Lung (tissue), 17 donors: ENCODE measurements at places on chromosomes 1 and 21. TPM values are rescaled to one million over a fixed set of nuclear protein-coding genes. Genes with fewer than 3 reads are reported as not detected.

DNA sequence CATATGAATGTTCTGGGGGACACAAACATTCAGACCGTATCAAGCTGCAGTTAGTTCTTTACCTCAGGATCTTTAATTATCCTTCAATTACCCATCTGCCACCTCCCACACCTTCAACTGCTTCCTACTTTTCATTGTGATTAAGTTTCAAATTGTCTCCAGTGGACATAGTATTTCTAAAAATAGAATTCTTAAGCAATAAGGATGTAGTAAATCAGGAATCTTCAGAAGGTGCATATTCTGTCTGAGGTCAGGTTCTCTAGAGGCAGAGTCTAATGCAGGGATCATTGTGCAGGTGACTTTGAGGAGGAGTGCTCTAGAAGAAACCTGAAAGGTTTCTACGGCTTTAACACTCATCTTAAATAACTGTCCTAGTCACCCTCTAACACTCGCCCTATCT is 102.6 kb upstream of the PPP2R5A start:
- H3K4me3 ChIP-seq: no peak overlapping the region
- no peak overlapping the region for H3K27ac ChIP-seq
- no peaks in the 10 kb centered on the region for H3K36me3 ChIP-seq
- peaks cover 7% of the 10 kb centered on the region for H3K4me1 ChIP-seq
- DNase-seq: no peak

DNA sequence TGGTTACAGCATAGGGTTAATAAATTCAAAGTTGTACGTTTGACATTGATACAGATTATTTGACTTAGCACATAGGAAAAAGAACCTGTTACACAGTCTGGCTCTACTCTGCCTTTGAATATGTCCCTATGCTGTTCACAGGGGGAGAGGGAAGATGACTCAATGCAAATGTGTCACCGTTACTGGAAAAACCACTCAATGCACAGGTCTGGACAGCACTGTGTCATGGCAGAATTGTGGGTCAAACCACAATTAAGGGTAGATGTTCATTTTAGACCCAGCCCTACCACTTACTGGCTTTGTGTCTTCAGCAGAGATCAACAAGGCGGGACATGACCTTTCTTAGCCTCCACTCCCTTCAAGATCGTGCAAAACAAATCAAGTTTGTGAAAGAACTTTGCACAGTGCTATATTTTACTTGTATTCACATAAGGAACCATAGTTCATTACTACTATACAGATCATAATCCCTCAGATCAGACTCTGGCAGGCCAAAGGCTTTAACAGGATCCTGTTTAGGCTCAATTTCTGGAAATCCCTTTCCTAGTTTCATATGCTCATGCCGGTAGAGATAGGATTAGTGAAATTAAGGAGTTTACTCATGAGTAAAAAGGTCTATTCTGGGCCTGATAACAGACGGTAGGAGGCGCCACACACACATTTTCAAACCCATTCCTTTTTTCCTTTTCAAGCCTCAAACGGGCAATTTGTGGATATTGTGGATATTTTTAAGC is 22.1 kb downstream of the EIF2D start:
- peaks cover 18% of the 10 kb centered on the region for H3K4me1 ChIP-seq
- H3K36me3 ChIP-seq: peaks cover 21% of the 10 kb centered on the region
- no peak for DNase-seq
- no peak overlapping the region for H3K4me3 ChIP-seq

DNA sequence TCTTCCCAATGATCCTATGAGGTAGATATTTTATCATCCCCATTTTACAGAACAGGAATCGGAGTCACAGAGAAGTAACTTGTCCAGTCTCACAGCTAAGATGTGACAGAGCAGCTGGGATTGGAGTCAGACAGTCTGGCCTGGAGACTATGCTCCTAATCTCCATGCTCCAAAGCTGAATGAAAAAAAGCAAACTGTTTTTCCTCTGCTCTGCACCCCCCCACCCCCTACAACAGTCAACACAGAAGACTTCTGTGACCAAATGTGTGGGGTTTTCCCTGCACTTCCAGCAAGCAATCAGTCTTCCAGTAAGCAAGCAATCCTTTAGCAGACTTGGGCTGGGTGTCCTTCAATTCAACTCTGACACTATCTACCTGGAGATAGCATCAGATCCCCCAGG is 33.2 kb downstream of the KIRREL1 start:
- no peaks in the 10 kb centered on the region for H3K36me3 ChIP-seq
- DNase-seq: no peak
- no peaks in the 10 kb centered on the region for H3K27me3 ChIP-seq
- peaks cover 15% of the 10 kb centered on the region for H3K4me1 ChIP-seq

DNA sequence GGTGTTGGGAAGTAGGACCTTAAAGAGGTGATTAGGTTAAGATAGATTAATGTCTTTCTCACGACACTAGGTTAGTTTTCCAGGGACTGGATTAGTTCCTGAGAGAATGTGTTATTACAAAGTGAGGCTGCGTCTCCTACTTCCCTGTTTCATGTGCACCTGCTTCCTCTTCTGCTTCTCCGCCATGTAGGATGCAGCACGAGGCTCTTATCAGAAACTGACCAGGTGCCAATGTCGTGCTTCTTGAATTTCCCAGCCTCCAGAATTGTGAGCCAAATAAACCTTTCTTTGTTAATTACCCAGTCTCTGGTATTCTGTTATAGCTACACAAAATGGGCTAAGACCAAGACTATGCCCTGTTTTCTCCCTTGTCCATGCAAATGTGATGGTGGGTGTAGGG is 152.2 kb upstream of the LMO4 start:
- H3K4me3 ChIP-seq: no peak overlapping the region
- DNase-seq: no peak
- H3K27me3 ChIP-seq: no peaks in the 10 kb centered on the region
- H3K4me1 ChIP-seq: peaks cover 13% of the 10 kb centered on the region
- no peak overlapping the region for H3K27ac ChIP-seq

DNA sequence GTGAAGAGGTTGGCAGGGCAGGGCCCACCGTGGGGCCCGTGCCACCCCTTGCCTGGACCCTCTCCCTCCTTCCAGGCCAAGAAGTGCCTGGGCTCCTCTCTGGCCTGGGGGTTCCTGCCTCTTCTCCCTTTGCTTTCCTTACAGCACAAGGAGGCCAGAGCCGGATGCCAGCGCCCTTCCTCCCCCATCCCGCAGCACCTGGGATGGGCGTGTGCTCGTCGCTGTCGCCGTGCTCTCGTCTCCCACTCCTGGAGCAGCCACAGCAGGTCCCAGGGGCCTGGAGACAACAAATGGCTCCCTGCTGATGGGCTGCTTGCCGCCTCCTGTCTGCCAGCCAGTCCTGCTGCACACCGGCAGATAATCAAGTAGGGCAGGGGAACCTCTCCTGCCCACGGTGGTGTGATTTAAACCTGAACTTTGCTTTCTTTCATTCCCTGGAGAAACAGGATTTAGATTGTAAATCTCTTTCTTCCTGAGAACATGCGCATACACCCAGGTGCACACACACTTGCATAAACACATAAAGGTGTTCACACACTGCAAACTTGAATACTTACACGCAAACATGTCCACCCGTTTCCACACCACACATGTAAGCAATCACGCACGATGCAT is 50.8 kb upstream of the POU3F1 start:
- no peaks in the 10 kb centered on the region for H3K4me1 ChIP-seq
- no peak overlapping the region for H3K27ac ChIP-seq
- H3K36me3 ChIP-seq: no peaks in the 10 kb centered on the region
- H3K4me3 ChIP-seq: no peak overlapping the region

Gene SUSD4
- 6.5 TPM for total RNA-seq

DNA sequence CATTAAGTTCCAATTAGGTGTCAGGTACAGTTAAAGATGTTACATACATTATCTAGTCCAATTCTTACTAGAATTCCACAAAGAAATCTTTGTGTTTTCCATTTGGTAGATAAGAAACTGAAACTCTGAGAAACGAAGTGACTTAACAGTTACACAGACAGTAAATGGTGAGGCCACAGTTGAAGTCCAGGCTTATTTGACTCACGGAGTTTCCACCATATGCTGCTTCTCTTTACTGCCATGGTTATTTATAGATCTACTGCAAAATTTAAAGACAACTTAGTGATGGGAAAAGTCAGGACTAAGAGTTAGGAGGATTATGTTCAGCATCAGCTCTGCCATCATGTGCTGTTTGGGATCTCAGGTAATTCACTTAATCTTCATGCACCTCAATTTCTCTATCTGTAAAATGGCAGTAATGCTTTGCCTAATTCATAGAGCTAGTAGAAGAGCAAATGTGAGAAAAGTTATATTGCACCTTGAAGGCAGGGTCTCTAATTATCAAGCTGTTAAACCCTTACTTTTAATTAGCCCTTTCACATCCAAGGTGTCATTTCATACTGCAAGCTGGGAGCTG is 26.2 kb upstream of the SAMSN1 start:
- H3K27me3 ChIP-seq: no peaks in the 10 kb centered on the region
- no peaks in the 10 kb centered on the region for H3K36me3 ChIP-seq
- no peak overlapping the region for H3K4me3 ChIP-seq
- DNase-seq: no peak

Gene PLA2G2C
- not detected for total RNA-seq

DNA sequence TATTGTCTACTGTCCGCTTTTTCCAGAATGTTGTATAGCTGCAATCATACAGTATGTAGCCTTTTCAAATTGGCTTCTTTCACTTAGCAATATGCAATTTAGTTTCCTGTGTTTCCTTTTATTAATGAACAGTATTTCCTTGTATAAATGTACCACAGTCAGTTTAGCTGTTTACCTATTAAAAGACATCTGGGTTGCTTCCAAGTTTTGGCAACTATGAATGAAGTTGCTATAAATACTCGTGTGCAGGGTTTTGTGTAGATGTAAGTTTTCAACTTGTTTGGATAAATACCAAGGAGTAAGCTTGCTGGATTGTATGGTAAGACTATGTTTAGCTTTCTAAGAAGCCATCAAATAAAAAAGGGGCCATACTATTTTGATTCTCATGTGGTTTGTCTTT is 24.4 kb upstream of the KCNJ6 start:
- no peaks in the 10 kb centered on the region for H3K36me3 ChIP-seq
- H3K4me3 ChIP-seq: no peak overlapping the region
- DNase-seq: peak; percentile 36
- no peaks in the 10 kb centered on the region for H3K27me3 ChIP-seq

DNA sequence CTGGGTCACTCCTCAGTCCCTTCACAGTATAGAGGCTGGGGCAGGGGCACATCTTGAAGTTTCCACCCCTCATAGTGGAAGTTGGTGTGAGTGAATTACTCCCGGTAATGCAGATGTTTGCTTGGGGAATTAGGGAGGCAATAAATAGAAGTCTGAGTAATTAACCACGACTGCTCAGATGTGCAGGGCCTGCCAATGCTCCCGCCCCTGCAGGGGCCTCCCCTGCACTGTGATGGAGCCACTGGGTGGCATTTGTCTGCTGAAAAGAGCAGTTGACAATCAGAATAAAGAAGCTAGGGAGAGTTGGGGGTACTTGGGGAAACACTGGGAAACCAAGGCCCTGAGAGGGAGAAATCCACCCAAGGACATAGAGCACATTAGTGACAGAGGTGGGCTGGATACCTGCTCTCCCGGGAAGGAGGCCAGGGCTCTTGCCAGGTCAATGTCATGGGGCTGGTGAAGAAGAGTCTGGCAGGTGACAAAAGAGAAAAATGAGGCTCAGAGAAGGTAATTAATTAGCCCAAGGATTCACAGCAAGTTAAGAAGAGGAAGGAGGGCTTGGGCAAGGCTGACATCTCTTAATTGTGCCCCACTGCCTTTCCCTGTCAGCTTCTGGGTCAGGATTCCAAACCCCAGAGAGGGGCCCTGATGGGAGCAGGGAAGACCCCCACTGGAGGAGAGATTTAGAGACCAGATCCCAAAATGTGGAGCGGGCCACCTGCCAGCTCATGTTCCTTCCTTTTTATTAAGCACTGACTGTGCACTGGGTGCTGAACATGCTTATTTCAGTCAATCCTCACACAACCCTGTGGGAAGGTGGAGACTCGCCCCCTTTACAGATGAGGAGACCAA is 436.2 kb downstream of the MATN1 start:
- H3K27me3 ChIP-seq: no peaks in the 10 kb centered on the region
- H3K4me1 ChIP-seq: no peaks in the 10 kb centered on the region
- no peaks in the 10 kb centered on the region for H3K36me3 ChIP-seq
- no peak for DNase-seq

Gene S100A14
- 78.5 TPM for total RNA-seq

Gene SPRR2F
- not detected for total RNA-seq

Gene C1QA
- 502 TPM for total RNA-seq

DNA sequence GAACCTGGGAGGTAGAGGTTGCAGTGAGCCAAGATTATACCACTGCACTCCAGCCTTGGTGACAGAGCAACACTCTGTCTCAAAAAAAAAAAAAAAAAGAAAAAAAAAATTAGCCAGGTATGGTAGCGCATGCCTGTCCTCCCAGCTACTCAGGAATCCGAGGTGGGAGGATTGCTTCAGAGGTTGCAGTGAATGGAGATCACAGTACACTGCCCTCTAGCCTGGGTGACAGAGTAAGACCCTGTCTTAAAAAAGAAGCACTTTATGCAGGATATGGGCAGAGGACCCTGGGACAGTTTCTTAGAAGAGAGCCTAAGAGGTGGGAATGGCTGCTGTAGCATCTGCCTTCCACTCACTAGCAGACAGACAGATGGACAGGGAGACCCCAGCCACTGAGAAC is 23.0 kb downstream of the IQGAP3 start:
- H3K4me1 ChIP-seq: no peaks in the 10 kb centered on the region
- no peak overlapping the region for H3K4me3 ChIP-seq
- DNase-seq: no peak
- H3K27me3 ChIP-seq: no peaks in the 10 kb centered on the region
- H3K36me3 ChIP-seq: no peaks in the 10 kb centered on the region
- no peak overlapping the region for H3K27ac ChIP-seq

DNA sequence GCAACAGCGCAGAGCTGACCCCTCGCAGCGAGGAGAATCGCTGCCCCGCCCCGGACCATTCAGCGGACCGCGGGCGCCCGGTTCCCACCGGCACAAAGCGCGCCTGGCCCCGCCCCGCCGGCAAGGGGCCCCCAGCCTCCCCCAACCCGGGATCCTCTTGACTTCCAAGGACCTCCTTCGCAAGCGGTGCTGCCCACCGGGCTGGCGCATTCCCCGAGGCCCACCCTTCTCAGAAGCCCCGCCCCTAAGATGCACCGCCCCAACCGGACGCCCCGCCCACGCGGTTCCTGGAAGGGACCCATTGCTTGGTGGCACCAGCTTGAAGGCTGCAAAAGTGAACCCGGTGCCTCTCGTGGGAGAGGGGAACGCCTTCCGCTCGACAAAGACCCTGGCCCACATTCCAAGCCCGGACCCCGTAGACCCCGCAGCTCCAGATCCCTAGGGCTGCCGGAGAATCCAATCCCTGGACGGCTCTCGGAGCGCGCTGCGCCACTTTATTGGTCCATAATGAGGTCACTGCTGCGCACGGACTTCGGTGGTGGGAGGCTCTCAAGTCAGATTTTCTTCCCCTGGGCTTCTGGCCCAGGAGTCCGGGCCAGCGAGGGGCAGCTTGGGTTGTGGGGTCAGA is 2.0 kb downstream of the HES3 start:
- H3K27ac ChIP-seq: no peak overlapping the region
- no peaks in the 10 kb centered on the region for H3K36me3 ChIP-seq
- no peak for DNase-seq
- peaks cover 53% of the 10 kb centered on the region for H3K27me3 ChIP-seq

Gene PADI2
- total RNA-seq: 2.1 TPM
